ENCODE measurements at places on chromosomes 3 and 15.

DNA sequence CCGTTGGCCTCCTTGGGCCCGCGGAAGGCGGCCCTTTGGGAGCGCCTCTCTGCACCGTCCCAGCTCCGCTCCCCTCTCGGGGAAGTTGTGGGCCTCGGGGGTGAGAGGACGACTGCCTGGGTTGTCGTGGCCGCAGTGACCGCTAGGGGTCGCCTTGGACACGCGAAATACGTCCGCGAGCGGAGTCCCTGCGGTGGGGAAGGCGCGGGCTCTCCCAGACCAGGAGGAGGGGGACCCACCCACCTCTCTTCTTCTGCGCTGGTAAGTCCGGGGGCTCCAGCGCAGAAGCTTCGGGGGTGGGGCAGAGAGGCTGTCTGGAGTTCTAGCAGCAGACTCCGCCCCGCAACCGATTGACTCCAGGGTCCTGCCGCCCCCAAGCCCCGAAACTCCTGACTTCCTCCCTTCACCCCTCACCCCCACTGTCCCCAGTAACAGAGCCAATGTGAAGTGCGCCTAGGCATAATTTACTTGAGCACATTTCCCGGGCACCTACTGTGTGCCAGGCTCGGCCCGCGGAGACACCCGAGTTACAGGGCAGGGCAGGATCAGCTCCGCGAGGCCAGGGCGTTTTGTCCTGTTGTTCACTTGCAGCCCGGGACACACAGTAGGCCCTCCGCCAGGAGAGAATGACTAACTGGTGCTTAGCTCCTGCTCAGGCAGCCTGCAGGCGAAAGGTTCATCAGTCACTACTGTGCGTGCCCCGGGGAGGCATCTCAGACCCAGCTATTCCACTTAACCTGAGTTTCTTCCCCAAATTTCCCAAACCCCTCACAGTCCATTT is 32.8 kb downstream of the DNASE1L3 start:
- peak; percentile 90 for DNase-seq

DNA sequence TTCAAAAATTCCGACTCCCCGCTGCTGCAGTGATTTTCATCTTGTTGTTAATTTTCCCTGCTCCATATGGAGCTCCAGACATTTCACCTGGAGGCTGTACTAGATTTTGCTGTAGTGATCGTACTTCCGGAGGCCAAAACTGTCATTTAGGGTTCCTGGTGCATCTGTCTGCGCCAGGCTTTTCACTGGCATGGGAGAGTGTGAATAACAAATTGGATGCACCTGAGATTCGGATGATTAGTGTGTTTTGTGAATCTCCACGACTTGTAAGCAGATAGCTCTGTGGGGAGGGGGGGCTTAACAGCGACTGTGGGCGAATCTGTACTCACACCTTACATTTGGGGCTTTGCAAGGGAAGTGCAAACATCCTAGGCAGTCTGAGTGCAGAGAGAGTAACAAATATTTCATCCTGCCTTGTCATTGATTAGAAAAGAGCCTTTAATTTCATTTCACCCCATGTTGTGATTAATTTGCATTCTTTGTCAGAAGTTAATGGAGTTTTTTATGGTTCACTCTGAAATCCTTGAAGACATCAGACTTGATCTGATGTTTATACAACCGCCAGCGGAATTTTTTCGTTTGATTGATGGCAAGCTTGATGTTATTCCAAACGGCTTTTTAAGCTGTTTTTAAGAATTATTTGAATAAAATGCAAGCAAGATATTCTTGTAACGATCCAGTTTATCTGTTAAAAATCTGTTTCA is 92.5 kb upstream of the SKOR1 start:
- no peak for DNase-seq

GRCh38 chr15:66952756-66953522 is 112.5 kb upstream of the SMAD3 start:
- DNase-seq = no peak

- no peak for DNase-seq
Measured at GRCh38 chr3:122966045-122966444, 61.5 kb downstream of the SEMA5B start.

GRCh38 chr15:92394309-92395097 is 822 bp downstream of the ST8SIA2 start:
- peak; percentile 25 for DNase-seq

DNA sequence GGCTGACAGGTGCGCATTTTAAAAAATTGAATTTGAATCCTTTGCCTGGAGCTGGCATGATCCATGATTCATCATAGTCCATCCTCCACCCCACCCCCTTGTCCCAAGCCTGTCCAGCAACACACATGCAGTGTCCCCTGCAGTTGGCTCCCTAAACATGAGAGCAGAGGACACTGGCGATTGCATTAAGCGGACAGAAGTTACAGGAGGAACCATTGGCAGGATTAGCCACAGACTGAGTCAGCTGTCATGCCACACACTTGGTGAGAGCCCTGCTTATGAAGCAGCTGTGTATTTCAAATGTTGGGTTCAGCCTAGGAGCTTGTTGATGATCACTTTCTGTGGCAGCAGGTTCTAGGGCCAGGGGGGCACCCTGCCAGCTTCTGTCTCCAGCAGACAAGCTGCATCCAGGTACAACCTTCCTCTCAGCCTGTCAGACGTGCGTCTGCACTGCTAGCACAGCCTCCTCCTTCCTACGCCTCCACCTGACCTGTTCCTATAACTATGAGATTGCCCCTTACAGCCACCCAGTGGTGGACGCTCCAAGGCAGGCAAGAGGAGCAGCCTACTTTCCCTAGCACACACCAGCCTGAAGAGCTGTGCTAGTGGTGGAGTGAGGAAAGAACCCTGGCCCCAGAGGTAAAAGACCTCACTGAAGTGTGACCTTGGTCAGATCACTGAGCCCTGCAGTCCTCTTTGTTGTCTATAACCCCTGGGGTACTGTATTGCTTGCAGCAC is 121.9 kb downstream of the SLCO3A1 start:
- no peak for DNase-seq

GRCh38 chr3:25831578-25831977 is 41.7 kb downstream of the OXSM start:
- DNase-seq = no peak

DNA sequence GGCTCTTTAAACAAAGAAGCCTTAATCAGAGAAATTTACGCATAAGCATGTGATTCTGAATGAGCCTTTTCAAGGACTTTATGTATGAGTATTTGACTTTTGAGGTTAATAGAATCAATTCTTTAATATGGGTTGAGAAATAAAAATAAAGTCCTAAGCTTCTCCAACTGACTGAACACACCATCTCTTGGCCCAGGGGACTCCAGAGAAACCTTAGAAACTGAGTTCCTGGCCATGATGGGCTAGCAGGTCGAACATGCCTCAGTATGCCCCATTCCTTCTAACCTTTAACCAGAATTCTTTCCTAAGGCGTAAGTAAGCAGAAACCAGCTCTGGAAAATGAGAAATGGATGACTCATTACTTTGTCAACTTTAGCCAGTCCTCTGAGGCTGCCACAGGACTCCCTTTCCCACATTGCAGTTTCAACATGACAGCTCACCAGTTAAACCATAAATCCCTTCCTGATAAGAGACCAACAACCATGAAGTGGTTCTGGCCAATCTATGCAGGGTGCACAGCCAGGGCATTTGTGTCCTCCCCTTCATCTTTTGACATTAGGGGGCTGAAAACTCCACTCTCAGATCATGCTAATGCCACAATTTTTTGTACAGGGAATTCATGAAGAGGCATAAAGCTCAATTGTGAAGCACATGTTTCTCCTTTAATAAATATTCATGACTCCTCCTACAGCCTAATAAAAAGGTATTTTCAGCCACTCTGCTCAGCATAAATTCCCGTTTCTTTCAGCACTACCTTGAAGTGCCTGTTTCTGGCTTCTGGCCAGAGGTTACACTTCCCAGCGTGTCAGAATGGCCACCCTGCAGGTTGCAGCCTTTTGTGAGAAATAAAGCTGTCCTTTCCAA is 33.3 kb downstream of the TM4SF18 start:
- DNase-seq = no peak

GRCh38 chr3:81726735-81727134 is 34.7 kb downstream of the GBE1 start:
- DNase-seq = no peak

GRCh38 chr15:99466701-99467337 is 99.0 kb upstream of the MEF2A start:
- no peak for DNase-seq

GRCh38 chr3:105187344-105187743 is 179.4 kb upstream of the ALCAM start:
- no peak for DNase-seq

- DNase-seq = no peak
Measured at GRCh38 chr15:79376383-79376782, 55.8 kb upstream of the MINAR1 start.

GRCh38 chr3:126392246-126392645 is 2.5 kb upstream of the CFAP100 start:
- no peak for DNase-seq

- DNase-seq = no peak
Measured at GRCh38 chr15:49063402-49064280, 17.4 kb upstream of the SECISBP2L start.

DNA sequence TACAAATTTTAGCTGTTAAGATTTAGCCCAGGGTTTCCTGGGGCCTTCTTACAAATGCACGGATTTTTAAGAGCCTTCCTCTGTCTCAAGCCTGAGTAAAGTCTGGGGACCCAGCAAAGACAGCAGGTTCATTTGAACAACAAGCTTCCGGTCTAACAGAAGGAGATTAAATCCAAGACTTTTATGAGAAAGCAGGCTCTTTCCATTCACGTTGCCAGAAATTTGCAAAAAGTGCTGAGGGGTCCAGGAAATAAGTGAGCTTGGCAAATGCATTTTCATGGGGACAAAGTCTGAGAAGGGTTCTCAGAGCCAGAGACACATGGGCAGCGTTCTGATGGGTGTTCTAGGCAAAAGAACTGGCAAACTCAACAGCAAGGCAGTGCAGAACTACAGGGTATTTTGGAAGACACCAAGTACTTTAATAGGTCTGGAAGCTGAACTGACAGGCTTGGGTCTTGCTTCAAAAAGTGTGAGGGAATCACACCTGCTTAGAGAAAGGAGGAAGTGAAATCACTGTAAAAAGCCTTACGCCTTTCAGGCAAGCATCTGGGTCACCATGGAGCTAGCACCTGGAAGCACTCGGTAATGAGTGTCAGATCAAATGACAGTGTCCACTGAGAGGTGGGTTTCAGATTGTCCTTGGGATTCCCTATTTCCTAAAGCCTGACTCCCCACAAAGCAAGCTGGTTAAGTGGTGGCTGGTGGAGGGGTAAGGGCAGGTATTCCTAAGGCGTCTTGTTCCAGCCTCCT is 115.8 kb upstream of the ARHGEF3 start:
- peak; percentile 58 for DNase-seq

DNA sequence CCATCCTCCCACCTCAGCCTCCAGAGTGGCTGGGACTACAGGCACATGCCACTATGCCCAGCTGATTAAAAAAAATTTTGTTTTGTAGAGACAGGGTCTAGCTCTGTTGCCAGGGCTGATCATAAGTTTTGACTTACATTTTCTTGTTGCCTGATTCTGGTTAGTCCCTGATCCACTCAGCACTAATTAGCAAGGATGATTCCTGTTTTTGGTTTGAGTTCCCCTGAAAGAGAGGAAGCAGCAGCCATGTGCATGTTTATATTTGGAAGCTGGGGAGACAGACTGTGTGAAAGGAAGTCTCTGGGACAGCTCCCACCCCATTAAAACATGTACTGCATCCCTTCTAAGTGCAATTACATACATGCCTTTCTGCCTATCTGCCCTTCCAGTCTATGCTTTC is 3.6 kb upstream of the NCK1 start:
- no peak for DNase-seq

GRCh38 chr15:34275721-34276120 is 50.9 kb downstream of the EMC4 start:
- DNase-seq = no peak

DNA sequence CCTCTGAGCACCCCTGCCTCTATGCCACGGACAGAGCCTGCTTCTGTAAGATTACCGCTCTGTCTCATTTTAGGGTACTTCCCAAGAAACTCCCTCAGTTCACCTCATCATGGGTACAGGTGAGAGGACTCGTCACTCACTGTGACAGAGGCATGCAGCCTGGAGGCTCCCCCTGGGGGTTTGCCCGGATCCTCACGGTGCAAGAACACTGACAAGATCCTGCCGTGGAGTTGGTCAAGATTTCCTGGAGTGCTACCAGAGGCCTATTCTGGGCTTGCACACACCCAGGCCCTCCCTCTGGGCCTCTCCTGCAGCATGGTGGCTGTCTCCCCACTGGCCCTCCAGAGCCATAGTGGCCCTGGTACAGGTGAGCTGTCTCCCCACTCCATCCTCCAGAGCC is 103.1 kb upstream of the TNIK start:
- no peak for DNase-seq

DNA sequence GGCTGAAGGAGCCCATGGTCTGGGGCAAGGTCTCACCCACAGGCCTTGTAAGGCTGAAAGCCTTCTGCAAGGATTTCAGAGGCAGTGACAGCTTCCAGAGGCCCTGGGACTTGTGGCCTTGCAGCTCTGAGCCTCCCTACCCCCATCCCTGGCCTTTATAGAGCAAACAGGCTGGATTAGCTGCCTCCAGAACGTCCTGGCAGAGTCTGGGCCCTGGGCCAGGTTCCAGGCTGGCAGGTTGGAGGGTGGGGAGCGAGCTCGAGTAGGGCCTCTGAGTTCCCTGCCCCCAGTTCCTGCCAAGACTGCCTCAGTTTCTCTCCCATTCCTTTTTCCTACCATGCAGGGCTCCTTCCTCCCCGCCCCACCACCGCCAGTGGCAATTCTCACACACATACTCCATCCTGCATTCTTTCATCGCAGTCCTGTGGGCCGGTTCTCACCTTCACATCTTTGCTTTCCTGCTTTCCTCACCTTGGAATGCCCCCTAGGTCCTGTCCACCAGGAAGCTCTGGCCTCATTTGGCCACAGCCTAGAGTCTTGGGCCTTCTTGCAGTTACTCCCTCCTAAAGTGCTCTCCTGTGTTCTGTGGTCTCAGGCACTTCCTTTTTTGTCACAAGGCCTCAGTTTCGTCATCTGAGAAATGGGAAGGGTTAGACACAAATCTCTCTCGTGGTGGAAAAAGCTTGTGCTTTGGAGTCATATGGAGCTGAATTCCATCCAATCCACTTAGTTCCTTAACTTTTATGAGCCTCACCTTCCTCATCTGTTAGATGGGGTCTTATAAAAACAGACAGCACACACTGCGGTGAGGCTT is 2.7 kb downstream of the LMAN1L start:
- no peak for DNase-seq

DNA sequence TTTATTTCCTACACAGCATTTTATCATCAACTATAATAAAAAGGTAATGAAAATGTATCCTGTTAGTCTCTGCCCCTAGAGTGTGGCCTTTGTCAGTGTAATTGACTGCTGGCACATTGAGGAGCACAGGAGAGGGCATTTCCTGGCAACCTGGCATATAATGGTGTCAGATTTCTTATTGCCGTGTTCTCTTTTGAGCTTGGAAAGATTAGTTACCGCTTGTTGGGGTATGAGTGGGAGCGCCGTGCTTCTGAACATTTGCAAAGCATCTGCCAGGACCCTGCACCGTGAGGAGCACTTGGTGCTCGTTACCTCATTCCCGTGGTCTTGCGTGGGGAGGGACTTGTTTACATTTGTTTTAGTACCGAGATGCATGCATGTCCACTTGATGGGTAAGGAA is 124.4 kb downstream of the PTPRG start:
- no peak for DNase-seq

All from muscle of arm (tissue), 14 donors.